ENCODE measurements at places on chromosomes 6 and 20. TPM values are rescaled to one million over a fixed set of nuclear protein-coding genes. Genes with fewer than 3 reads are reported as not detected.

DNA sequence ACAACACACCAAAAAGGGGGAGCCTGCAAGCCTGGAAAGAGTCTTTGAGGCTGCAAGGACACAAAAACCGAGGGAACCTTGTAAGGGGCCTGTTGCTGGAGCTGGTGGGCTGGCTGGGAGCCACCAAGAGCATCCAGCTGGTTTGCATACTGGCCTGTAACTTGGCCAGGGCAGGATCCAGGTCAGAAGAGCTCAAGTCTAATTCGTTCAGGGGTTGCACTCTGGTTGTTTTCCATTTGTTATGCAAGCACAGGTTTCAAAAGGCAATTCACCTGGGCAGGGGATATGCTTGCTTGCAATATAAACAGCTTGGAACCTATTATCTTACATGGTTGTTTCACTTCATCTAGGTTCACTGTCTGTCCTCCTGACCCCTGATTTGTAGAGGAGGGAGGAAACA is 98.3 kb upstream of the GCM1 start:
- H3K36me3 ChIP-seq = no peaks in the 10 kb centered on the region
- peaks cover 6% of the 10 kb centered on the region for H3K4me1 ChIP-seq
- H3K27me3 ChIP-seq = no peaks in the 10 kb centered on the region
- H3K27ac ChIP-seq = no peak overlapping the region
- H3K4me3 ChIP-seq = no peak overlapping the region
- no peak for DNase-seq

DNA sequence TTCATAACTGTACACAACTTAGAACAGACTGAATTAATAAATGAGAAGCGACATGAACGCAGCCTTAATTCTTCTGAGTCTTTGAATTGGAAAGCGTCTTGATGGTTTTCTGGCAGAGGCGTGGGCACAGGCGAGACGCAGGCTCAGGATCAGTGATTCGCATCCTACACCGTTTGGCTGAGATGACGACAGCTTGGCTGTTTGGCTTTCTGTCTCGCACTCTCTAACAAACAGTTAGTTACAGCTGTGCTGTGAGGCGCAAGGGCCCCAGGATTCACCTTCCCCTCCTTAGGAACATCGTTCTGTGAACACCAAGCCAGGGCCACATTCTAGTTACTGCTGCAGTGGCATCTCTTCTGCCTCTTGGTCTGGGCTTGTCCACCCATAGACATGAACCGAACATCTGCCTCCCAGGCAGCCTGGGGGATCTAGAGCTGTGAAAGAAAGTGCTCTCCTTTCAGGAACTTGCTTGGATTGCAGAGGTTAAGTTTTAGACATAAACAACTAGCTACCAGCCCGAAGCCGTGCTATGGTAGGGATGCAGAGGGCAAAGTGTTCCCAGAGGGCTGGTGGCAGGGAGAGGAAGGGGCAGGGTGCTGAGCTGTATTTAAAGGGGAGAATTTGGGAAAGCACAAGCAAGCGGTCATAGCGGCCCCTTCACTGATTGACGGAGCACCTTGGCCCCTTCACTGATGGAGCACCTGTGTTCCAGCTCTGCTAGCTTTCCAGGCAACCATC is 49.6 kb downstream of the TCP11 start:
- H3K4me3 ChIP-seq = no peak overlapping the region
- H3K27ac ChIP-seq = no peak overlapping the region
- no peaks in the 10 kb centered on the region for H3K27me3 ChIP-seq
- no peaks in the 10 kb centered on the region for H3K4me1 ChIP-seq

DNA sequence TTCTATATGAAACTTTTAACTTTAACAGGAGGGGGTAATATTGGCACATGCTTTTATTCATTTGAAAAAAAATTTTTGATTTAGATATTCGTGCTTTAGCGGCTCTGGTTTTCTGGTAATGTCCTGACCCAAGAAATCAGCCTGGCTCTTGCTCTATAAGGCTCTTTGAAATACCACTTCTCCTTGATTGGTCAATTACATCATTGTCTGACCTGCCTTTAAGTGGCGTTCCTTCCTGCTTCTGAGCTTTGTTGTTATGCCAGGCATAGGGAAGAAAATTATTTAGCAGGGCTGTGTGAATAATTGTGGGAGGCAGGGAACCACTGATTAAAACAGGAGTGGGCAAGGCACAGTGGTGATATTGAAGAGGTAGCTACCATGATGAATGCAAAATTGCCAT is 3.9 kb downstream of the RNF144B start:
- no peak overlapping the region for H3K4me3 ChIP-seq
- no peaks in the 10 kb centered on the region for H3K36me3 ChIP-seq
- H3K27ac ChIP-seq = no peak overlapping the region
- H3K4me1 ChIP-seq = peaks cover 43% of the 10 kb centered on the region
- H3K27me3 ChIP-seq = no peaks in the 10 kb centered on the region

DNA sequence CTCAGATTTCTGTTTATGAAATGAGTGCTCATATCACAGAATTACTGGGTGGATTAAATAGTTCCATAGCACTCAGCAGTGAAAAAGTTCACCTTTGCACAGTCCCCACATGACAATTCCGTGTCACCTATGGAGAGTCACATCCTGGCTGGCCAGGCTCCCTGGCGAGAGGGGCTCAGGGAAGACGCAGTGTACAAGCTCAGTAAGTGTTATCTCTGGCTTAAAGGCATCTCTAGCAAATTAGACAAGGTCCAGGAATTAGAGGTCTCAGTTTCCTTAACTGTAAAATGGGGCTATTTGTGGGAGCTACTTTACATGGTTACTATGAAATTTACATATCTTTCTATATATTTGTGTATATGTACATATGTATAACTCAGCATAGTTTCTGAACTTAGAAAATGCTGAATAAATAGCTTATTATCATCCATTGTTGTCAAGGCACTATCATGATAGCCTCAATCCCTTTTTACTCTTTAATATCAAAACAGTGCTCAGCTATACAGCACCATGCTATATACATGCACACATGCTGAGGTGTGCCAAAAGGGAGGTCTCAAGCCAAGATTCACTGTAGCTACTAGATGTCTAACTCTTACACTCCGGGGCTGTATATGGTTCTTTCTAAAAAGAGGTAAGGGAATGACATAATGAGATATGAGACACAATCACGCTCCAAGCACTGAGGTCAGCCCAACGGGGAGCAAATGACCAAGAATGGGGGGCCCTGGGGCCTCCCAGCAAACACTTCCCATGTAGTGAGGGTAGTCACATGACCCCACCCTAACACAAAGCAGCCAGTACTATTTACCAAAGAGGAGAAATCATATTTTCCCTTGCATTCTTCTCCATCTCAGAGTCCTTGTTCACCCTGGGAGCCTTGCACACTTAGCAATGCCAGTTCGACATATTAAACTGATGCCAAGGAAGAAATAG is 59.4 kb downstream of the SLC22A23 start:
- no peaks in the 10 kb centered on the region for H3K4me1 ChIP-seq
- no peak overlapping the region for H3K4me3 ChIP-seq
- no peak for DNase-seq
- no peaks in the 10 kb centered on the region for H3K27me3 ChIP-seq
- no peaks in the 10 kb centered on the region for H3K36me3 ChIP-seq
- no peak overlapping the region for H3K27ac ChIP-seq

- H3K4me3 ChIP-seq = peak within 1 kb of the TSS; percentile 60
- no peak within 1 kb of the TSS for H3K27ac ChIP-seq
- no peak for DNase-seq
- H3K27me3 ChIP-seq = peaks cover 38% of the 10 kb centered on the region
- no peaks in the 10 kb centered on the region for H3K36me3 ChIP-seq
- no peaks in the 10 kb centered on the region for H3K4me1 ChIP-seq
Measured at GRCh38 chr20:43507150-43508080, at the start of gene L3MBTL1. L3MBTL1 (plus strand) TSS chr20:43507697; CDS start chr20:43513504, 5,807 bp downstream.

GRCh38 chr6:150800674-150801314 is 64.7 kb upstream of the MTHFD1L start:
- H3K27me3 ChIP-seq = no peaks in the 10 kb centered on the region
- no peak for DNase-seq
- H3K4me3 ChIP-seq = no peak overlapping the region
- no peaks in the 10 kb centered on the region for H3K36me3 ChIP-seq
- H3K27ac ChIP-seq = no peak overlapping the region

- H3K4me1 ChIP-seq = no peaks in the 10 kb centered on the region
- DNase-seq = no peak
- no peak overlapping the region for H3K27ac ChIP-seq
- peaks cover 23% of the 10 kb centered on the region for H3K27me3 ChIP-seq
- H3K36me3 ChIP-seq = no peaks in the 10 kb centered on the region
Measured at GRCh38 chr20:47125758-47126591, 230.5 kb downstream of the ZMYND8 start.

GRCh38 chr20:50594231-50594590 is 84.0 kb downstream of the PTPN1 start:
- H3K27ac ChIP-seq = peak overlapping the region; percentile 27
- no peaks in the 10 kb centered on the region for H3K27me3 ChIP-seq
- no peak overlapping the region for H3K4me3 ChIP-seq
- peaks cover 2% of the 10 kb centered on the region for H3K4me1 ChIP-seq
- no peaks in the 10 kb centered on the region for H3K36me3 ChIP-seq

GRCh38 chr6:14743144-14743473 is 502.8 kb upstream of the JARID2 start:
- no peaks in the 10 kb centered on the region for H3K27me3 ChIP-seq
- H3K4me1 ChIP-seq = peaks cover 56% of the 10 kb centered on the region
- no peak overlapping the region for H3K4me3 ChIP-seq
- peak overlapping the region; percentile 92 for H3K27ac ChIP-seq
- H3K36me3 ChIP-seq = peaks cover 5% of the 10 kb centered on the region
- DNase-seq = no peak

- no peak overlapping the region for H3K27ac ChIP-seq
- H3K36me3 ChIP-seq = no peaks in the 10 kb centered on the region
- H3K4me3 ChIP-seq = no peak overlapping the region
- no peak for DNase-seq
- H3K27me3 ChIP-seq = no peaks in the 10 kb centered on the region
Measured at GRCh38 chr6:74879976-74880375, 325.9 kb downstream of the COL12A1 start.

DNA sequence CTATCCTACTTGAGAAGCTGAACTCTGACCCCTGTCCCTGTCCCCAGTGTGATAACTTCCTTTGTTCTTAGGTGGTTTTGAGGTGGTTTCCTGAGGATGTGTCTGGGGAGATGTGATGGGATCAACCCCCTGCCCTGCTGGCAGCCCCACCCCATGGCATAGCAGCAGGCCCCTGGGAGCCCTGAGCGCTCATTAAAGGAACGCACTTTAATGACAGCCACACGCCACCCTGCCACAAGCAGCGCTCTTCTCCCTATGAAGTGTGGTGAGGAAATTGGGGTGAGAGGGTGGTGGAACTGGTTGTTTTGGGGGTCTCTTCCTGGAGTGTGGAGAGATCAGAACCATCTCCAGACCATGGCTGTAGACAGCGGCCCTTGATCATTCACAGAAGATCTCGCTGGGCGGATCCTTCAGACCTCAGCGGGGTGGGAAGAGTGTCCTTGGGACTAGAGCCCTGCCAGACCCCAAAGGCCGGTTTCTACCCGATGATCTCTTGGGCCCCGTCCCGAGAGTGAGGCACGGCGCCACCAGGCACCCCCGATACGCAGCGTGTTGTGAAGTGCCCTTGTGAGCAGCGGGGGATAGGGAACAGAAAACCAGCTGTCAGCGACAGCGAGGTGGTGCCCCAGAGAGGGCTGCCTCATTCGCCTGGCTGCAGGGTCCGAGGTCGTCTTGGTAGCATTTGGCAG is 45.4 kb downstream of the SYNJ2 start:
- H3K27me3 ChIP-seq = no peaks in the 10 kb centered on the region
- no peak for DNase-seq
- peak overlapping the region; percentile 100 for H3K27ac ChIP-seq
- peaks cover 42% of the 10 kb centered on the region for H3K4me1 ChIP-seq
- H3K36me3 ChIP-seq = peaks cover 21% of the 10 kb centered on the region
- peak overlapping the region; percentile 74 for H3K4me3 ChIP-seq

GRCh38 chr6:108559884-108560462 is 744 bp upstream of the FOXO3 start:
- H3K27me3 ChIP-seq = peaks cover 1% of the 10 kb centered on the region
- peak; percentile 32 for DNase-seq
- peaks cover 10% of the 10 kb centered on the region for H3K36me3 ChIP-seq
- H3K27ac ChIP-seq = peak overlapping the region; percentile 76
- H3K4me1 ChIP-seq = peaks cover 35% of the 10 kb centered on the region

The BMP5 gene
- not detected for total RNA-seq

The GSTA2 gene
- not detected for total RNA-seq

The RAD21L1 gene
- 0.25 TPM for total RNA-seq

The CD93 gene
- 0.11 TPM for total RNA-seq

The ROMO1 gene
- 146 TPM for total RNA-seq

The WFDC5 gene
- total RNA-seq = not detected

The FOXC1 gene
- total RNA-seq = not detected

The MUC21 gene
- not detected for total RNA-seq

The C20orf96 gene
- total RNA-seq = 7.4 TPM

The BNIP5 gene
- not detected for total RNA-seq

The RBM24 gene
- not detected for total RNA-seq

The TSPYL4 gene
- 11.8 TPM for total RNA-seq

The PDE10A gene
- total RNA-seq = not detected

All from activated CD8-positive, alpha-beta T cell treated with anti-CD3 and anti-CD28 coated beads for 36 hours (primary cell).